ENCODE measurements at places on chromosomes 12 and 14.
A peak's percentile ranks its signal among the peaks of the same experiment; 100 is the strongest.

DNA sequence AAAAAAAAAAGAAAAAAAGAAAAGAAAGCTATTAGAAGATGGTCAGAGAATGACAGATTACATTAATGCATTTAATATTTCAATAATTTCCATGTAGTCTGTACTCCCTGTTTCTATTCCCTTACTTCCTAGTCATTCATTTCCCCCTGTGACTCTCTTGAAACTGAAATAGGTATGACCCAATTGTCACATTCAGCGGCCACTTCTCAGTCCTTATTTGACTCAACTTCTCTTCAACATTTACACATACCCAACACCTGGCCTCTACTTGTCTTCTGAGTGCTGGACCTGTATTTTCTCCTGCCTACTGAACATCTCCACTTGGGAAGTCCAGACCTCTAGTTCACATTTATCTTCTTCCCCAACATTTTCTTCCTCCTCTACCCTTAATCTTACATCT lies 7.2 kb downstream of the EEA1 start:
- no peak for DNase-seq

GRCh38 chr12:51926718-51927117 lies 19.4 kb downstream of the ACVRL1 start:
- peak; percentile 67 for DNase-seq

DNA sequence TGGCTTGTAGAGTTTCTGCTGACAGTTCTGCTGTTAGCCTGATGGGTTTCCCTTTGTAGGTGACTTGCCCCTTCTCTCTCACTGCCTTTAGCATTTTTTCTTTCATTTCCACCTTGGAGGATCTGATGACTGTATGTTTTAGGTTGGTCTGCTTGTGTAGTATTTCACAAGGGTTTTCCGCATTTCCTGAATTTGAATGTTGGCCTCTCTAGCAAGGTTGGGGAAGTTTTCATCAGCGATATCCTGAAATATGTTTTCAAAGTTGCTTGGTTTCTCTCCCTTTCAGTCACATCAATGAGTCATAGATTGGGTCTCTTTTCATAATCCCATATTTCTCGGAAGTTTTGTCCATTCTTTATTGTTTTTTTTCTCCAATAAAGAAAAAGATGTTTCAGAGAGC lies 11.4 kb downstream of the NOPCHAP1 start:
- DNase-seq: no peak

DNA sequence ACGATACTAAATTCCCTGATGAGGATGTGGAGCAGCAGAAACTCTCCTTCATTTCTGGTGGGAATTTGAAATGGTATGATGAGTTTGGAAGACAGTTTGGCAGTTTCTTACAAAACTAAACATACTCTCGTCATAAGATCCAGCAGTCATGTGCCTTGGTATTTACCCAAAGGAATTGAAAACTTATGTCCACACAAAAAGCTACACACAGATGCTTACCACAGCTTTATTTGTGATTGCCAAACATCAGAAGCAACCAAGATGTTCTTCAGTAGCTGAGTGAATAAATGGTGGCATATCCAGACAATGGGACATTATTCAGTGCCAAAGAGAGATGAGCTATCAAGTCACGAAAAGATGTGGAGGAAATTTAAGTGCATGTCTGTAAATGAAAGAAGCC lies 10.7 kb upstream of the APOLD1 start:
- no peak for DNase-seq

GRCh38 chr12:121128908-121129810 lies 3.5 kb upstream of the P2RX7 start:
- DNase-seq: peak; percentile 86

GRCh38 chr12:113016796-113017195 lies 38.5 kb downstream of the OAS2 start:
- DNase-seq: no peak

DNA sequence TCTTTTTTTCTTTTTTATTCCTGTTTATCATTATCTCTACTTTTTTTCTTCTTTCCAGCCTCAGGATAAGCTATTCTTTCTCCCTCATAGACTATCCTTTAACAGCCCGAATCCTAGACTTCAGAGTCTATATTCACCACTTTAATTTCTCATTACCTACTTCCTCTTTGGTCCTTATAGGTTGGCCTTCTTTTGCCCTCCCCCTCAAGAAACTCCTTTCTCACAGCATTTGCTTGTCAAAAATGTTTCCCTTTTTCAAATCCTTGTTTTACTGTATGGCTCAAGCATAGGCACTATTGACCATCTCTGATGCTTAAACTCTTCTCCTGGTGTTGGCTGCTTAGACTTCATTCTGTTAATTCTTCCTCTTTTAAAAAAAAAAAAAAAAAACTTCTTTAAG lies 52.5 kb downstream of the KIAA0586 start:
- DNase-seq: no peak

DNA sequence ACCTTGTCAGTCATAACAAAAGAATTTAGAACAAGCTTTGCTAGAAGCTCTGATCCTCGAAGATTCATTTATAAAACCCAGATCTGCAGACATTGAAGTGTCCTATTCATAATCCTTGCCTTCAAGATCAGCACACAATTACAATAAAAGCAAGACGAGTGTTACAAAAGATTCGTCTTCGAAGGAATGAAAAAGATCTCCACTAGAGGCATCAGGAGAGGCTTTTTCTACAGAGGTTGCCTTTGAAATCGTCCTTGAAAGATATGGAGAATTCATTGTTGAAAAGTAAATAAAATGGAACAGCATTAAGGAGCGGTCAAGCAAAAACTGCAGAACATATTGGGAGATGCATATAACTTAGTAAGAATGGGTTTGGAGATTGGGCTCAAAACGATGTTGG lies 146.4 kb downstream of the BMP4 start:
- DNase-seq: no peak

DNA sequence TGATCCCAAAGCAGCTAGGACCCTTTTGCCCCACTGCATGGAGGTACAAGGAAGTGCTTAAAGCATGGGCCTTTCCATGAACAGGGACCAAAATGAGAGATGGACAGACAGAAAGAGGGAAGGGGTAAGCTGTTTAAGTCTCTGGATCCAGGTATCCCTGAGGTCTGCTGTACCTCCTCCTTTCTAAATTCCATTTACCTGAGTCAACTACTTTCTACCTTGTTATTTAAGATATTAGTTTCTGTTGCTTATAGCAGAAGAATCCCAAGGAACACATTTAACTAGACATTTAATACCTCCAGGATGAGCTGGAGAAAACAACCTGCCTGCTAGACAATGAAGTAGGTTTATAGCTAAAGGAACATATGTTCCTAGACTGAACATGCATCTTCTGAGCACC lies 157.6 kb upstream of the TMCC3 start:
- DNase-seq: no peak

DNA sequence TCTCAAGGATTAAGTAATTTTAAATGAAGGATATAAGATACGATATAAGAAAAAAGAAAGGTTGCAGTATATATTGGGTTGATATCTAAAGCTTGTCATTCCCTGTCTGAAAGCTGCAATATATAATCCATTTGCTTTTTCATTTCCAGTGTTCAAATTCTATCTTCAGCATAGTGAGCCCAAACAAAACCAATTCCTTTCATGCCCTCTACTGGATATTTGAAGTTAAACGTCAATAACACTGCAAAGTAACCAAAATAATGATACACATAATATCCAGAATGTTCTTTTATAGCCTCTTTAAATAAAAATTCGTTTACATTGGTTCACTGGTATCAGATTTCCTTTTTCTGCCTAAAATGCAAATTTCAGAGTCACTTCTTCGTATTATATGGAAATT lies 64.5 kb upstream of the DAAM1 start:
- no peak for DNase-seq

DNA sequence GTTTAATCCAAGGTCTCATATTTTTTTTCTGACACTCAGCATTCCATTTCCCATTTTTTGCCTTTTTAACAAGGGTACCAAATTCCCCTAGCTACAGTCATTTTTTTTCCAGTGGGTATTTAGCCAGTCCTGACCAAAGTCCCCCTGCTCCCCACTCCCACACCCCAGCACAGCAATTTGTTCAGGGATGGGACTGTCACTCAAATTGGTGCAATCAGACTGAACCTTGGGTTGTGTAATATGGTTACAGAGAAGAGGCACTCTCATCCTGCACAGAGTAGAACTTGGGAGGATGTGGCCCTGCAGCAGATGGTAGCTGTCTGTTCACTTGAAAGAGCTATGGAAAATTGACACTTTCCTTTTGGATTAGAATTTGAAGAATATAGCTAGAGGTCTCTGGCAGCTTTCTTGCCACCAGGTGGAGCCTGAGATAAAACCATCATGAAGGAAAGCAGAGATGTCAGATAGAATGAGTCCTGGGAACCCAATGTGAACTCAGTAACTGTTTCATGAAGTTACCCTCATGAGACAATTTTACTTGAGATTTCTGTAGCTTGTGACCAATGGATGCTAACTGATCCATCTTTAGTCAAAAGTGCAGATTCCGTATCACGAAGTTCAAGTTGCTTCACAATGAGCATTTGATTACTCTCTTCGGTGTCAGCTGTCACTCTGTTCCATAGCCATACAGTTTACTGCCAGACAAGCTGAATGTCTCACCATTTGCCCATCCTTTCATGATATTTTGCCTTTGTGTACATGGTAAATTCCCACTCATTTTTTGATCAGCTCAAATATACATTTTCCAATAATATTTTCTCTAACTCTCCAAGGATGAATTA lies 394.0 kb upstream of the SYT1 start:
- no peak for DNase-seq

GRCh38 chr12:88634008-88634407 lies 53.7 kb upstream of the KITLG start:
- no peak for DNase-seq

DNA sequence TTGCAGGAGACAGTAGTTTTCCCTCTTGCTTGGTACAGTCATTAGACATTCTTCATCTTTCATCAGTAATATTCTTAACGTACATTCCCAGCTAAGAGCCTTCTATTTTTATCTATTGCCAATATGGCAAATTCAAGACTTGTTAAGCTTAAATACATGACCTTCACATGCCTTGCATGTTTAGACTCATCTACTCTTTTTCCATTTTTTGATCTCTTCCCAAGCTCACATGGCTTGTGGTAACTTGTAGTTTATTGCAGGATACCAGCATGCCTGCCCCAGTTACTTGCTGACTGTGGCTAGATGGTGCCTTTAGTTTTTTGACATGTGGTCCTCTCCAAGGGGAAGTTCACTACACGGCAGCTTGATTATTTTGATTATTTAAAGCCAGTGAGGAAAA lies 729.0 kb downstream of the SLC6A15 start:
- no peak for DNase-seq

DNA sequence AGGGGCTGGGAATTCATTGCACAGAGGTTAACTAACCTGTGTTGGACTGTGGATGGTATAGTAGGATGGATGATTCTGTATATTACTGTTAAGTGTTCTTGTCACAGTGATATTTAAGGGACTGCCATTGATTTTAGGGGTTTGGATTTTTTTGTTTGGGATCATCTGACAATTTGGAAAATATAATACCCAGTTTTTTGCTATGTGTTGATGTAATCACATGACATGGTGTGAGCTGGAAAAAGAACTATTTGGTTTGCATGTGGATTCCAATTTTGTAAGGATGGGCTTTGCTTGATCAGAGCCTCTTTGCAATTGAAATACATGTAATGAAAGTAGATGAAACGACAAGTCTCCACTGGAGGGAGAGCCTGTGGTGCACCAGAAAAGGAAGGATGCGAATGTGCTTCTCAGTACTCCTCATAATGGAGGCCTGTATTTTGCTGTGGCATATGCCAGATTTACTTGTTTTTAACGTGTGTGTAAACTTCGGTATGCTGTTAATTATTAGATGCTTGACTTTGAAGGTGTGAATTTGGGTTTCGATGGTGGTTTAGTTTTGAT lies 2.7 kb downstream of the DYRK2 start:
- no peak for DNase-seq

GRCh38 chr14:104169699-104170479 lies 31.5 kb downstream of the KIF26A start:
- no peak for DNase-seq

DNA sequence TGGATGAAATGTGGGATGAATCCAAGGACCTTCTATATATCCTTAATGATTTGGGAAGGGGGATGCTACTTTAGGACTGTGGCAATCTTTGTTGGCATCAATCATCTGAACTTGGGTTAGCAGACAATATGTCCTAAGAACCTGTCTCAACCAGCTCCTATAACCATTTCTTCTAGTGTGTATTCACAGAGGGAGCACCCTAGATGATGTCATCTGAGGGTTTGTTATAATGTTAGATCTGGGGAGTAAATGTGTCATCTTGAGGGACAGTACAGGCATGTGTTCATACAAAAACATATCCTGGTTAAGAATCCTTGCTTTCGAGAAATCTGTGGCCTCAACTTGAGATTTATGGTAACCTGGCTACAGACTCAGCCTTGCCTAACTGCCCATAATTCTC lies 41.9 kb upstream of the NFKBIA start:
- DNase-seq: no peak

DNA sequence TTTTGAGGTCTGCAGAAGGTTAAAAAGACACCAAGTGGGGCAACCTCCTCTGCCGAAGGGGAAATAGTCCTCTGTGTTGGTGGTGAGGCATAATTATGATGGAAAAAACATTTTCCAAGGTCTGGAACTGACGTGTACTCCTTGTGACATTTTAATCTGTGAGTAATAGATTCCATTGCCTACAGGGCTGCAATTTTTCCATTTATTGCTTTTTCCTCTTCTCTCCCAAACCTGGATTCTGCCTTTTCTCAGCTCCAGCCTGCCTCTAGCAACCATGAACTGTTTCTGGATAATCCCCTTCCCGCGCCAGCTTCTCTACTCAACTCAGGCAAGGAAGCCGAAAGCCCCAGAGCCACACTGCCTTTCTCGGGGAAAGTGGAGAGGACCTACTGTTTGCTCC lies 230.1 kb upstream of the PLXNC1 start:
- no peak for DNase-seq

DNA sequence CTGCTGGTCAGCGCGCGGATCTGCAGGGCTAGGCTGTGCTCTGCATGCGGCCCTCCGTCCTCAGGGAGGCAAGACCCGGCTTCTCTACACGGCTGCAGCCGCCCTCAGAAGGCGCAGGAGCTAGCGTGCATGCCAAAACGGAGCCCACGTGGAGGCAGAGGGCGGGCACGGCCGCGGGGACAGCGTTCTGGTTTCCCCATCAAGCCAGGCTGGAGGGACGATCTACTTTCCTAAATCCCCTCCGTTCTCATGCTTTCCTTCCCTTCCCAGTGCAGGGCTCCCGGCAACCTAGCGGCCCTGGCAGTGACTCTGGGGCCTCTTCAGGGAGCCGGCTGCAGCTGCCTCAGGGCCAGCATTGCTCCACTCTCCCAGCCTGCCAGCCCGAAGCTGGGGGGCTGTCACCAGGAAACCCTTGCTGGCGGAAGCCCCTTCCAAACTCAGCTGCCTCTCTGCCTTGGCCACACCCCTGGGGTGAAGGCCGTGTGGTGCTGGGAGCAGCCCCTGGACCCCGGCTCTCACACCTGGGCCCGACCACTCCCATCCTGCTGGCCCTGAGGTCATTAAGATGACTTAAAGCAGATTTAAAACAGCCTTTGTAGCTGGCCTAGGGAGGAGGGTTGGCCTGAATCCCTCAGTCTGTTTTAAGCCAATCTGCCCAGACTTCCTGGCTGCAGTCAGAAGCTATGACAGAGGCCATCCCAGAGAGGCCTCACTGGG lies 9.2 kb upstream of the GOLGA3 start:
- DNase-seq: no peak

- peak; percentile 30 for DNase-seq
Observed at GRCh38 chr12:1918081-1918883, at the start of gene CACNA2D4. CACNA2D4 (minus strand) TSS chr12:1918652; CDS start chr12:1918473, 179 bp downstream.
